ENCODE measurements at places on chromosomes 3 and 15.
A peak's percentile ranks its signal among the peaks of the same experiment; 100 is the strongest.

- no peak for DNase-seq
Observed at GRCh38 chr3:143514874-143515273, 333.4 kb downstream of the SLC9A9 start.

DNA sequence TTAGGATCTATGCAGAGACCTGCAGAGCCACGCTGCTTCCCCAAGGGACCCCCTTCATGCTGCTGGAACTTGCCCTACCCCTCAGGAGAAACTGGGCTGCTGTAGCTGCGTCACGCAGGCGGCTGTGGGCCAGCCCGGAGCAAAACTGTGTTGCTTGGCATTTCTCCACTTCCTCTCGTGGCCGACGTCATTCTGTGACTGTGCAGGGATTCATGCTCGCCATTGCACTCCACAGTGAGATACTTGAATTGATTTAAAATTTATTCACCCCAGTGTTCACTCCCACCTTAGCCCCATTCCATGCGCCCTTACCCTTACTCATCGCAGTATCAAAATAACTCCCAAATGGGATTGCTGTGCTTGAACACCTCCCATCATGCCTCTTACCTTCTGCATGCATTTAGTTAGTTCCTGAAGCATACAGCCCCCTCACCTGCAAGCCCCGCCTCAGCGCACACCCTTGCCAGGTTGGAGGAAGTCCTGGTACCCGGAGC, 45.7 kb downstream of the TMEM44 start:
- peak; percentile 87 for DNase-seq

DNA sequence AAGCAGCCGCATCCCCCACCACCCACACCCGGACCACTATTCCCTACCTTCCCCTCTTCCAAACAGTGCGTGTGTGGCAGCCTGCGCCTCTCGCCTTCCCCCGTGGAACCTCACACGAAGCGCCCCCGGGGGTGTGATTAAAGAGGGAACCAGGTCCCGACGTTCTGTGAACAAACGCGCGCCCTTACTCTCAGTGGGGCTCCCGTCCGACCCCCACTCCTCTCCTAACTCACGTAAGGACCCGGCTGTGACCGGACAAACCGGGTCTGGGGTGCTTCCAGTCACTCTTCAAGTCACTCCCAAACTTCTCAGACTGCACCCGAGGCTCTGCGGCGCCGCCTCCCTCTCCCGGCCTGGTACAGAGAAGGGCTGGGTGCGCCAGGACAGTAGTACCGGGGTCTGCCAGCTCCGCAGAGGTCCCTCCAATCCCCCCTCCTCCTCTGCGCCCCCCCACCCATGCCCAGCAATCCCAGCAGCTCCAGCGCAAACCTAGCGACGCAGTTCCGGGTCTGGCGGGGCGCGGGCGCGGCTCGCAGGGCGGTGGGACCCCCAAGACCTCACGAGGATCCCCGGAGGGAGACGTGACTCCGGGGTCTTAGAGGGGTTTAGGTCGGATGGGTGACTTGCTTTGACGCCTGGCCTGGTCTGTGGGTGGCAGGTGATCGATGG, 574 bp downstream of the DUOXA1 start:
- peak; percentile 21 for DNase-seq

- DNase-seq, result no peak
Observed at GRCh38 chr3:107430996-107431245, 53.7 kb downstream of the CCDC54 start.

GRCh38 chr15:78415284-78415683, 22.7 kb upstream of the IREB2 start:
- no peak for DNase-seq

GRCh38 chr3:125310623-125311081, 64.5 kb downstream of the ZNF148 start:
- no peak for DNase-seq

GRCh38 chr15:75455982-75456531, 4.6 kb upstream of the SIN3A start:
- DNase-seq, result peak; percentile 84

DNA sequence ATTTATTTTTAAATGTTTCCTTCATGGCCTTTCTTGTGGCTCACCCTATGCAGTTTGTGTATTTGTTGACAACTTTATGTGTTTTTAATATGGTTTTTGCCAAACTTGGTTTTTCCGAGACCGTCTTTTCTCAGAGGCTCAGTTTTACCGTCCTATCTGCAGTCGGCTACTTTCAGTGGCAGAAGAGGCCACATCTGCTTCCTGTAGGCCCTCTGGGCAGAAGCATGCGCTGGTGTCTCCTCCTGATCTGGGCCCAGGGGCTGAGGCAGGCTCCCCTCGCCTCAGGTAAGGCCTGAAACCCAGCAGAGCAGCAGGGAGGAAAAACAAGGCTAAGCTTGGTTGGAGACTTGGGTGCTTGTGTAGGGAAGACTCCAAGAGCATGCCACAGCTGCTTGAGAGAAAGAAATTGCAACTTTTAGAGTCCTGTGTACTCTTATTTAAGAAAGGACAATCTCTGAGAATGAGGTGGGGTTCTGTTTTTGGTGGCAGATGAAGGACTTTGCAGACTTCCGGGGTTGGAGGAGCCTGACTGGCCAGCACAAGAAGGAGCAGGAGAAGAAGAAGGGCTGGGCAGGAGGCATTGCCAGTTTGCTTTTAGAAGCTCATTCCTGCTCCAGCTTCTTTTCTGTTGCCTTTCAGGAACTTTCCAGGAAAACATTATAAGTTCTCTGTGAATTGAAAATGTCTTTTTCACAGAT, at the start of gene TIGIT:
Gene TIGIT (plus strand): TSS at position 191 of the 698 bp plus-strand sequence. CDS start 34 bp downstream, at position 225.
- no peak for DNase-seq

GRCh38 chr3:26687466-26687865, 64.9 kb downstream of the LRRC3B start:
- no peak for DNase-seq

DNA sequence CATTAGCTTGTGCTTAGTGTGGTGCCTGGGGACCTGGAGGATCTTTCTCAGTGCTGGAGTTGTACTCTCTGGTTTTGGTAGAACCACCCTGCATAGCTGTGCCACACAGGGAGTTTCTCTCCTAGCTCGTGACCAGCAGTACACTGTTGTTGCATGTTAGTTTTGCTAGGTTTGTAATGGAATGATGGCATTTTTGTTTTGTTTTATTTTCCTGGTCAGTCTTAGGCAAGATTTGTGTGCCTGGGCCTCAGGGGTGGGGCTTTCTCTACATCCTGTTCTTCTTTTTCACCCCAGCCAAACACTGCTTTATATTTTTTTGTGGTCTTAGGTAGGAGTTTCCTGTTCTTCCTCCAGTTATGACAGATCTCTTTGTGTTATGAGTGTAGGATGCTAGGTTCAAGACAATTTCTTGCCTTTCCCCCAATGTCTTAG, 534.5 kb upstream of the KCNMB2 start:
- no peak for DNase-seq

- no peak for DNase-seq
Observed at GRCh38 chr3:141286856-141287255, 55.2 kb downstream of the PXYLP1 start.

DNA sequence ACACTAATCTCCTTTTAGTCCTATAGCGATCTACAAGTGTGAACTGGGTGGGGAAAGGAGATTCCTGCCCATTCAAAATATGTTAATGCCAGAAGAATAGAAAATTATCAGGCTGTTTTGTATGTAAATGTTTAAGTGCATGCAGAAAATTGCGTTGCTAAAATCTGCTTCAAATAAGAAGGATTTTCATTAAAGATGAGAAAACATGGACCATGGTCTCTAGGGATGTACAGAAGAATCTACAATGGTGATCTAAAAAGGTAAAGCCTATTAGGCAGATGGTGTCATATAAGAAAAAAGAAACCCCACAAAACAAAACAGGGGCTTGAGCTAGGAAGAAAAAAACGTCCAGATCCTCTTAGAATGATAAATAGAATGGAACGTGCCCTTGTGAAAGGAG, 287.5 kb upstream of the ROBO1 start:
- no peak for DNase-seq

DNA sequence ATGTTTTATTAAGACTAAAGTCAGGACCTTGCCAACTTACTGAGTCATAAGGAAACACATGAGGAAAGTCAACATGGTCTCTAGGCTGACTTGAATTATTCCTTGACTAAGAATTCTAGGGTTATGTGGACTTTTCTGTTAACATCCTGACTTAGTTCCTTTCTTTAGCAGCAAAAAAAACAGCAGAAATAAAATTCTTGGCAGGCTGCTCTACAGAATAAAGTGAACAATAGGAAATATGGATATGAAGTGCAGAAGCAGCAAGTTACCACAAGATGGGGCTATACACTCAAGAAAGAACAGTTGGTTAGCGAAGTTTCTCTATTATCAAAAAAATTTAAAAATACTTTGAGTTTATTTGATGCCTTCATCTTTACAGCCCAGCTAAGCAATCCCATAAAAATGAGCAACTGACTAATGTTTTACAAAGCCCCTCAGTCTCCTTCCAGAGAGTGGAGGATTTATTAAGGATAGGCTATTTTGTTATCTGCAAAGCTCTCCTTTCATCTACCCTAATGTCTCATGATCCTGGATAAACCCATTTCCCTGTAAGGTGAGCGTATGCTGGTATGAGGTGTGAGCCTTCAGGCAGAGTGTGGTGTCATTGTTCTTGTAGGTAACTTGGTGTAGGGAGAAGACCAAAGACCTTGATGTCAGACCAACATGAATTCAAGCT, 23.1 kb upstream of the MCCC1 start:
- peak; percentile 51 for DNase-seq
